ENCODE measurements at places on chromosomes 7 and 10.

- H3K27me3 ChIP-seq = peaks cover 6% of the 10 kb centered on the region
- H3K4me1 ChIP-seq = peaks cover 2% of the 10 kb centered on the region
- H3K27ac ChIP-seq = no peak overlapping the region
- H3K36me3 ChIP-seq = no peaks in the 10 kb centered on the region
- no peak overlapping the region for H3K4me3 ChIP-seq
- DNase-seq = no peak
Measured at GRCh38 chr7:88307823-88308222, 1.1 kb upstream of the STEAP4 start.

DNA sequence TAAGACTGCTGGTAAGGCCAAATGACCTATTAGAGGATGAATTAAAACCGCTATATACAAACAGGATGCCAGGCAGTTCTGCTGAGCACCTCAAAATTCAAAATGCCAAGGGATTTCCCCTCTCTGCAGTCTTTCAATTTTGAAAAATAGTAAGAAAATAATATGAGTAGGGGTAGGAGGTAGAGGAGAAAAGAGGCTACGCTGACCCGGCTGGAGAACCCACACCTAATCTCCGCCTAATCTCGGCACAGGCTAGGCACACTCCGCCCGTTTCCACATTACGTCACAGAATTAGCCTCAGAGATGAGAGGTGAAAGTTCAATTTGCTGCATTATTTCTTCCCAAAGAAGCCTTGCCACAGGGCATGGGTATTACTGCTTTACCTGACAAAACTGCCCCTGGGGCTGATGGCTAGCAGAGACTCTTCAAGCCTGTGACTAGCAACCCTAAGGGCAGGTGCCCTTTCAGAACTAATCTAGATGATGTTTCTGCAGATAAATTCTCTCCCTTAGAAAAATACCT, 21.3 kb upstream of the SPOCK2 start:
- H3K4me1 ChIP-seq = peaks cover 26% of the 10 kb centered on the region
- no peak overlapping the region for H3K27ac ChIP-seq
- H3K4me3 ChIP-seq = no peak overlapping the region
- H3K27me3 ChIP-seq = no peaks in the 10 kb centered on the region
- H3K36me3 ChIP-seq = peaks cover 8% of the 10 kb centered on the region
- no peak for DNase-seq

- no peak overlapping the region for H3K27ac ChIP-seq
- no peaks in the 10 kb centered on the region for H3K4me1 ChIP-seq
- no peak for DNase-seq
- no peak overlapping the region for H3K4me3 ChIP-seq
Measured at GRCh38 chr10:3924344-3924743, 139.3 kb upstream of the KLF6 start.

GRCh38 chr10:86957471-86958115, at the start of gene MMRN2:
MMRN2 (minus strand) TSS chr10:86957615; CDS start chr10:86957541, 74 bp downstream.
- H3K27me3 ChIP-seq = peaks cover 8% of the 10 kb centered on the region
- H3K4me3 ChIP-seq = no peak within 1 kb of the TSS
- H3K36me3 ChIP-seq = no peaks in the 10 kb centered on the region
- H3K27ac ChIP-seq = no peak within 1 kb of the TSS
- H3K4me1 ChIP-seq = no peaks in the 10 kb centered on the region

GRCh38 chr10:103614306-103615158, 121.0 kb downstream of the NEURL1 start:
- DNase-seq = no peak
- H3K27me3 ChIP-seq = no peaks in the 10 kb centered on the region
- peaks cover 9% of the 10 kb centered on the region for H3K36me3 ChIP-seq
- H3K27ac ChIP-seq = no peak overlapping the region
- H3K4me3 ChIP-seq = no peak overlapping the region

DNA sequence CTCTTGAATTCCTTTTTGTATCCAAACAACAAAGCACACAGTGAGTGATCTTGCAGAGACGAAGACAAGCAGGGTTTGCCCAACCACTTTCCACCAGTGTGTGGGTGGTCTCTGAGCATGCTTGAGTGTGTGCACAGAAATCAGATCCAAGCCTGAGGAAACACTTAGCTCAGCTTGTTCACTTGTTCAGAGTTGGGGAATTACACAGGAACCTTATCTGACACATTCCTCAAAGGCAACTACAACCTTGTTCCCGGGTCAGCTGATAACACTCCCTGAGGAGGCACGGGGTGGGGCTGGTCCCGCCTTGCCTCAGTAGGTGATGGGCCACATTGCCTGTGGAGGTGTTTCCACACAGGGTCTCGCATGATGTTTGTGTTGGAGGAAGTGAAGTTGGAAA, 216.9 kb downstream of the DYNC1I1 start:
- H3K4me1 ChIP-seq = no peaks in the 10 kb centered on the region
- H3K4me3 ChIP-seq = no peak overlapping the region
- H3K27me3 ChIP-seq = peaks cover 12% of the 10 kb centered on the region
- no peak for DNase-seq
- H3K27ac ChIP-seq = no peak overlapping the region

DNA sequence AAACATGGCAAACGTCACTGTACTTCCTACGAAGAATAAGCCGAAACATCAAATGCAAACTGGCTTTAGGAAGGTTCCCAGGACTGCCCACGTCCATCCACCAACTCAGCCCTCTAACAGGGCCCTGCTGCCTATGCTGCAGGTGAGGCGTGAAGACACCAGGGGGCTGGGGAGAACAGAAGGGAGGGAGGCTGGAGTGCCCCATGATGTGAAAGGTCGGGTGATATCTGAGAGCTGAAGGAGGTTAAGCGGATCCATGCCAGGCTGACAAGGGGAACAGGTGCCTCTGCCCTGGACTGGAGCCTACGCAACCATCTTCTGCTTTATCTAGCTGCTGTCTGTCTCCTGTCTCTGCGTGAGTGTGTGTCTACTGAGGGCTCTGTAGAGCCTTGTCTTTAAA, 40.2 kb upstream of the ATP6V0A4 start:
- peaks cover 12% of the 10 kb centered on the region for H3K27me3 ChIP-seq
- no peak overlapping the region for H3K27ac ChIP-seq
- no peaks in the 10 kb centered on the region for H3K4me1 ChIP-seq
- no peak overlapping the region for H3K4me3 ChIP-seq
- H3K36me3 ChIP-seq = no peaks in the 10 kb centered on the region

GRCh38 chr7:11612737-11613136, 219.3 kb downstream of the THSD7A start:
- H3K4me3 ChIP-seq = no peak overlapping the region
- H3K27me3 ChIP-seq = no peaks in the 10 kb centered on the region
- H3K27ac ChIP-seq = no peak overlapping the region
- DNase-seq = no peak
- H3K4me1 ChIP-seq = no peaks in the 10 kb centered on the region

DNA sequence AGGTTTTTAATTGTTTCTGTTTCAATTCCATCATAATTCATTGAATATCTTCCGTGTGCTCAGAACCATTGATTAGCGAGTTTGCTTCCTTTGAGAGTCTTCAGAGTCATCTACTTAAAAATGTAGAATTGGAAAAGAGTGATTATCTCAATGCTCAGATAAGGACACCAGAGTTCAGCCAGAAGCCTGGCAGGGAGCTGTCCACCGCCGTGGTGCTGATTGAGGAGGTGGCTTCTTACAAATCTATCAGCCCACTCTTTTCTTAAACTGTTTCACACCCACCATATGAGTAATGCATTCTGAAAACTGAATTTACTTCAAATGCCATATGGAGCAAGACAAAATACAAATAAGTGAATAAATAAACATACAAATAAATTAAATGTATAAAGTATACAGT, 79.3 kb downstream of the INSYN2A start:
- H3K36me3 ChIP-seq = no peaks in the 10 kb centered on the region
- H3K27me3 ChIP-seq = peaks cover 2% of the 10 kb centered on the region

GRCh38 chr10:43781480-43782361, 133.0 kb upstream of the ZNF32 start:
- no peaks in the 10 kb centered on the region for H3K36me3 ChIP-seq
- no peaks in the 10 kb centered on the region for H3K4me1 ChIP-seq
- no peak overlapping the region for H3K4me3 ChIP-seq
- DNase-seq = no peak
- H3K27ac ChIP-seq = no peak overlapping the region

GRCh38 chr10:8768852-8769251, 714.4 kb downstream of the GATA3 start:
- no peaks in the 10 kb centered on the region for H3K4me1 ChIP-seq
- H3K27ac ChIP-seq = no peak overlapping the region
- no peaks in the 10 kb centered on the region for H3K27me3 ChIP-seq
- no peak for DNase-seq
- no peaks in the 10 kb centered on the region for H3K36me3 ChIP-seq

GRCh38 chr10:127979566-127979965, 72.7 kb downstream of the PTPRE start:
- DNase-seq = no peak
- peaks cover 2% of the 10 kb centered on the region for H3K36me3 ChIP-seq
- no peak overlapping the region for H3K27ac ChIP-seq
- no peak overlapping the region for H3K4me3 ChIP-seq
- peaks cover under 1% of the 10 kb centered on the region for H3K4me1 ChIP-seq

DNA sequence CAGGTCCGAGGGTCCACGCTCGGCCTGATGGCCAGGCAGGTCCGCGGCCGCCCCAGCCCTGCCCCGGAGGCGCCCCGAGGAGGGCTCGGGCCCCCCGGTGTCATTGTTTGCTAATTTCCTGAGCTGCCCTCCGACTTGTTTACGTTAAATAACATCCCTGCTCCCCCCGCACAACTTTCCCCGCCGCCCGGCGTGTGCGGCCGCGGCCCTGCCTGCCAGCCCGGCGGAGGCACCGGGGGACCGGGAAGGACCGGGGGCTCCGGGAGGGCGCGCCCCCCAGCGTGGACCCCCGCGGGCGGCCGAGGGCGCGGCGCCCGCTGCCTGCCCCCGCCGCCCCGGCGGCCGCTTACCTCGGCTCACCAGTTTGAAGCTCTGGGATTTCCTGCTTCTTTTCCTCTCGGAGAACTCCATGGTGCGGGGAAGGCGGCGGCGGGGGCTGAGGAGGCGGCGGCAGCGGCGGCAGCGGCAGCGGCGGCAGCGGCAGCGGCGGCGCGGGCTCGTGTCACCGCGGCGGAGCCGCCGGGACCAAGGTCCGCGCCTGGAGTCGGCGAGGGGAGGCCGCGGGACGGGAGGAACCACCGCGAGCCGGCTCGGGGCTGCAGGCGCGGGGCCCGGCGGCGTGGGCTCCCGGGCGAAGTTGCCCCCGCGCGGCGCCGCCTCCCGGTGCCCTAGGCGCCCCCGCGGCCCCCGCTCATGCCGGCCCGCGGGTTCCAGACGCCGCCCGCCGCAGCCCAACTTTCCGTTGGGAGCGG, 515 bp downstream of the BEND7 start:
- no peaks in the 10 kb centered on the region for H3K36me3 ChIP-seq
- H3K4me1 ChIP-seq = peaks cover 8% of the 10 kb centered on the region
- DNase-seq = peak; percentile 14
- peaks cover 19% of the 10 kb centered on the region for H3K27me3 ChIP-seq
- H3K4me3 ChIP-seq = peak overlapping the region; percentile 64
- no peak overlapping the region for H3K27ac ChIP-seq

GRCh38 chr7:159068893-159069448, 75.7 kb downstream of the VIPR2 start:
- H3K27ac ChIP-seq = no peak overlapping the region
- H3K4me3 ChIP-seq = no peak overlapping the region
- H3K4me1 ChIP-seq = no peaks in the 10 kb centered on the region
- no peaks in the 10 kb centered on the region for H3K36me3 ChIP-seq

- no peaks in the 10 kb centered on the region for H3K4me1 ChIP-seq
- no peaks in the 10 kb centered on the region for H3K27me3 ChIP-seq
- H3K4me3 ChIP-seq = no peak overlapping the region
Measured at GRCh38 chr10:125857185-125857760, 23.8 kb downstream of the DHX32 start.

DNA sequence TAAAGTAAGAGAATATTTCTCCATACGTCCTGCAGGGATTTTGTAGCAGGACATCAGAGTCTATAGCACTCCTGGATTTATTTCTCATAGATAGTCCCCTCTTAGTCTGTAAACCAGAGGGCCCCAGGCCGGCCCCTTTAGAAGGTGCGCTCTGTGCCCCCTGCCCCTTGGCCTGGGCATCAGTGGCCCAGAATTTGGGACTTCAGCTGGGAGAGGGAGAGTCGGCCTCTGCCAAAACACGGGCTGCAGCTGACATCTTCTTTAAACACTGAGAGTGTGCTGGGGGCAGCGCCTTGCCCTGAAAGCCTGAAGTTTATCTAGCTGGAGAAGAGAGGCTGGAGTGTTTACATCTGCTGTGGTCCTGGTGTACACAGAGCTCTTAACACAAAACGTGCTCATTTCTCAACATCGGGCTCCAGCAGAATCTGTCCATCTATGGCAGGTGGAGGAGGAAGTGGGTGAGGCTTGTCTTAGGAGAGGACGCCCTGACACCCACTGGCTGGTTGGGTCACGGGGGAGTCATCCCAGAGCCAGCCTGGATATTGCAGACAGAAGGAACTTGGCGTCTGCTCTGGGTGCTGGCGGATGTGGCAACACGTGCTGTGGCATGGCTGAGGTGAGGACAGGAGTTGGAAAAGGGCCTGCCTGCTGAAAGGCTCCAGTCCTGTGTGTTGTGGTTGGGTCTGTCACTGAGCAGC, 5.0 kb upstream of the TACR2 start:
- H3K36me3 ChIP-seq = no peaks in the 10 kb centered on the region
- no peak overlapping the region for H3K4me3 ChIP-seq
- DNase-seq = no peak
- H3K27me3 ChIP-seq = peaks cover 6% of the 10 kb centered on the region
- peaks cover 9% of the 10 kb centered on the region for H3K4me1 ChIP-seq

DNA sequence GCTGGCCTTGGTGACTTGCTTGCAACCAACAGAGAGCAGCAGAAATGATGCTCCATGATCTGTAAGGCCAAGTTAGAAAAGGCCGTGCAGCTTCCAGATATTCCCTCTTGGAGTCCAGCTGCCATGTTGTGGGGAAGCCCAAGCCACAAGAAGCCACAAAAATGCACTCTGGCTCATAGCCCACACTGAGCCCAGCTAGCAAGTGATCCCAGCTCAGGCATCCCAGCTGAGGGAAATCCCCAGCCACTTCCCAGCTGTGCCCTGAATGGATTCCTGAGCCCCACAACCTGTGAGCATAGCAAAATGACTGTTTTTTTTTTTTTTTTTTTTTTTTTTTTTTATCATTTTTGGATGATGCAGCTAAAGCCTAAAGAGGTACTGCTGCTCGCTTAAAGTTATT, 11.1 kb upstream of the SDK1 start:
- H3K4me1 ChIP-seq = no peaks in the 10 kb centered on the region
- H3K36me3 ChIP-seq = no peaks in the 10 kb centered on the region
- no peak overlapping the region for H3K4me3 ChIP-seq

DNA sequence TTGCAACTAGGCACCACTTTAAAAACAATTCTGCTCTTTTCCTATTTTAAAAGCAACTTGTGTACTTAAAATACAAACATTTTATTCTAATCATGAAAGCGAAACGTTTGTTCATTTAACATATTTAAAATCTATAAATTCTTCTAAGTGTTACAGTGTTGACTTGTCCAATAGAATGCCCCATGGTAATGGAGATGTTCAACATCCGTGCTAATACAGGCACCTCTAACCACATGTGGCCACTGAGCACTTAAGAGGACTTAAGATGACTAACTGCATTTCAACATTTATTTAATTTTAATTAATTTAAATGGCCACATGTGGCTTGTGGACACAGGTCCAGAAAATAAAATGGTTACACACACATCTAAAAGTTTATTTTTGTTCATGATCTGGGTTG, 115.1 kb downstream of the TPK1 start:
- peaks cover 1% of the 10 kb centered on the region for H3K4me1 ChIP-seq
- H3K27ac ChIP-seq = no peak overlapping the region
- no peak for DNase-seq
- no peak overlapping the region for H3K4me3 ChIP-seq
- peaks cover 23% of the 10 kb centered on the region for H3K36me3 ChIP-seq

GRCh38 chr7:36153571-36154097, 580 bp downstream of the EEPD1 start:
- peak overlapping the region; percentile 87 for H3K4me3 ChIP-seq
- DNase-seq = no peak
- no peak overlapping the region for H3K27ac ChIP-seq
- H3K36me3 ChIP-seq = no peaks in the 10 kb centered on the region
- H3K4me1 ChIP-seq = peaks cover 11% of the 10 kb centered on the region

All from memory B cell (primary cell).